ENCODE measurements at places on chromosomes 1 and 21.

- no peak for DNase-seq
Measured at GRCh38 chr1:50742523-50742922, 217.5 kb downstream of the FAF1 start.

DNA sequence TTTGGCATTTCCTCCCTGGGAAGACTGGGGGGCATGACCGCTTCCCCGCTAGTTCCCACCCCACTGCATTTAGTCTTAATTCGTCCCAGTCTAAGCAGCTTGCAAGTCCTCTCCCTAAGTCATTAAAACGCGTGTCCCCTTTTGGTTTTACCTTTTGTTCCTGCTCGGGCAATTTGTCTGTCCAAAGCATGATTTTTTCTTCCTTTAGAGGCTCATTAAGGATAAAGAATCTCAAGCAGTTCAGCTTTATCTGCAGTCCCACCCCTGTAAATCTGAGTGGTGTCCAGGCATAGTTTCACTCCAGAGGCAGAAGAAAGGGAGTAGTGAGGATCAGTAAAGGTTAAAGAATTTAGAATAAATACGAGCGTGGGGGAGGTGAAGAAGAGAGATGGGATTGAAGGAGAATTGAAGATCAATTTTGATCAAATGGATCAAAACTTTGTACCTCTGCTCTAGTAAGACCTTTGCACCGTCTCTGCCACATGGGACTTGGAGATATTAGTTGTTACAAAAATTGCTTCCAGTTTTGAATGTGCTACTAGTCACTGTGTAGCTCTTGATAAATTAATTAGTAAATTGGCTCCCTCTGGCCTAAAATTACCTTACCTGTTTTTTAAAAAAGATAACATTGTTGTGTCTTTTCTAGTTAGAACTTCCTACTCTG is 989 bp upstream of the ETV3 start:
- no peak for DNase-seq

GRCh38 chr1:231200388-231201031 is 38.7 kb downstream of the TRIM67 start:
- DNase-seq = no peak

DNA sequence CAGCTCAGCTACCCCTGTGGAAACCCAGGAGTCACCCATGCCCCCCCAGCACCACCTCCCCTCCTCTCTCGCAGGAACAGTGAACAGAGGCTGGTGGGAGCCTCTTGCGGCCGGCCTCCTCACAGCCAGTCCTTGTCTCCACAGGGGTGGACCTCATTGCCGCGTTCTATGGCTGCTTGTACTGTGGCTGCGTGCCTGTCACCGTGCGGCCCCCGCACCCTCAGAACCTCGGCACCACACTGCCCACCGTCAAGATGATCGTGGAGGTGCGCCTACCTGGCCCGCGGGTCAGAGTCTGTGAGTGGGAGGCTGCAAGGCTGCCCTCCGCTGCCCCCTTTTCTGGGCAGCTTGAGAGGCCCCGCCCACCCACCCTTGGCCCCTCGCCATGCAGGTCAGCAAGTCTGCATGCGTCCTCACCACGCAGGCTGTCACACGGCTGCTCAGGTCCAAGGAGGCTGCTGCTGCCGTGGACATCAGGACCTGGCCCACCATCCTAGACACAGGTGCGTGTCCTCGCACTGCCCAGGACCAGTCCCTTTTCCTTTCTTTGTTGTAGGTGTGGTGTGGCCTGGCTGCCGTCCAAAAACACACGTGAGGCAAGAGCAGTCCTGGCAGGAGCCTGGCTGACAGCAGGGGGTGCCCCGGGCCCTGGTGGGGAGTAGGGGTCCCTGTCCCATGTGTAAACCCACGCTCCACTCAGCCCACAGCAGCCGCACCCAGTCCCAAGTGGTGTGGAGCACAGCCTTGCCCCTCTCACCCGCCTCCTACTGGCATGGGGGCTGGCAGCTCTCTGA is 50.3 kb downstream of the S100B start:
- no peak for DNase-seq

GRCh38 chr1:10784998-10785727 is 11.3 kb downstream of the CASZ1 start:
- DNase-seq = no peak

DNA sequence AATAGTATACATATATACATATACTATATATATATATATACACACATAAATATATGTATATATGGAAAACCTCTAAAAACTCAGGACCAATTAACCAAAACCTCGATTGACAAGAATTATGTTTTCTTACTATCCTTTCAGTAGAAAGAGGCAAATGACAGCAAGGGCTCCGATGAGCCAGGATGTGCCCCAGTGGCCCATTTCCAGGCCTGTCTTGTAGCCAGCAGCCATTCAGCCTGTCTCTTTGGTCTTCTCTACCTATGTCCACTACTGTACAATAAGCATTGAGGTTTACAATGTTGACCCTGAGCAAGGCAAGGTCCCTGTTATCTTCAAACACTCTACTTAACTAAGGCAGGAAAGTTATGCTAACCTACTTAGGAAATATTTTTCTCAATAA is 9.8 kb downstream of the KCNA2 start:
- DNase-seq = no peak

DNA sequence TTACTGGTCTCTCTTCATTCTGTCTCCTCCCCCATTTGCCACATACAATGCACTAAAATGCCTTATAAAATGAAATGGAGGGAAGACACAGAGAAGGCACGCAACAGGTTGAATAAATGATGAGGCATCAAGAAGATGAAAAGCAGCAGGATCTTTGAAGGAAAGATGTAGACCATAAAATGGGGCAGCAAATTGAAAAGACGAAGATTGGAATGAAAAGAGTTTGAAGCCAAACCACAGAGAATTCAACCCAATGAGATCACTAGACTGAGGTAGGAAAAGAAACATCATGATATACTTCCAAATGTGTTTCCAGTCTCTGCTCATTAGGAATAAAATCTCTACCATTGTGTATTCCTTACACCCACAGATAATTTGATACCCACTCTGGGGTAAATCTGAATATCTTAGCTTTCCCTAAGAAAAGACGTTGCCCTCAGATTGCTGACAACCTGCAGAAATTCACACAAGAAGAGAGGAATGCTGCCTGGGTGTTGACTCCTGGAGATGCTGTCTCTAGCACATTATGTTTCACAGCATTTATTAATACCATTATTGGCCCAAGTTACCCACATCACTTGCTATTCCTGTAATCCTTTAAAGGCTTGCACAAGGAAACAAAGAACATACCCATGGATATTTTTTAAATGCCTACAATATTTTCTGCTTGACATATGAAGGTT is 230.9 kb downstream of the LTN1 start:
- DNase-seq = no peak

DNA sequence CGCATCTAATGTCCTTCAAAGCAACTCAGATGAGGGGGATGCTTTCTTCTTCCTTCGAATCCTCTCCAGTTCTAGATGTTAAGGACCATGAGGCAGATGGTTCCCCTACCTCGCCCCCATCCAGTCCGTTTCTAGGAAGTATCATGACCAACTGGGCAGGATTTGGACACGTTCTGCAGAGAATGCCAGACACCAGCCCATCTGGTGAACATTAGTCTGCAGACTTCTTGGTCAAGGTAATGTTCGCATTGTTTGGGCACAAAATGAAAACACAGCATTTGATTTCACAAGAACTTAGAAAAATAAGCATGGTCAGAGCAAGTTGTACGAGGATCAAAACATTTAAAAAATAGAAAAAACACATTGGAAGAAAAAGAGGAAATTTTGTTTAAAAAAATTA is 25.4 kb upstream of the ADARB1 start:
- DNase-seq = no peak

- DNase-seq = no peak
Measured at GRCh38 chr1:36530791-36531190, 48.1 kb upstream of the CSF3R start.

DNA sequence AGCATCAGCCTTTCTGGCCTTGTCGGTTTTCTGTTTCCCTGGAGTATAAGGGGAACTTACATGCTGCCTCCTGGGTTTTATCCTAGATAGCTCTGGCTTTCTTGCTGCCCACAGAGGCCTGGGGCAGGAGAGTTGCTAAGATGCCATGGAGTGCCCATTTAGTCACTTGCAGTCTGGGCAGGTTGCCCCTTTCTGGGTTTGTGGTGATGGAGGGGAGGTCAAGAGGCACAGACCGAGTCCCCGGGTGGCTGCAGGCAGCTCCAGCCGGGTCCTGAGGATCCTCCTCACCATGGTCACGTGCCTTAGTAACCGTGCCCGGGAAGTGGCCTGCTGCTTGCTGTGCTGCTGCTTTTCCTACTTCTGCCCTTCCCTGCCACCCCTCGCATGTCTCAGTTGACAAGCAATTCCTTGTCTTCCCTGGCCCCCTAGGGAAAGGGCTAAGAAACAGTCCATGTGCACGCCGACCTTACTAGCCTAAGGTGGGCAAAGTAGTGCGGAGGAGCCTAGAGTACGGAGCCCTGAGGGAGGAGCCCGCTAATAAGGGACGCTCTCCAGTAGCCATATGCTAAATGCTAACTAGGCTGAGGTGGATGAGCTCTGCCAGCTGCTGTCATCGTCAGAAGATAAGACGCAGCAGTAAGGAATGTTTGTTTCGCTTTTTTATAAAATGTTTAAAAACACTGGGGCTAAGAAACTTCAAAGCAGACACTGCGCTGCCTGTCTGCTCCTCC is 34.8 kb downstream of the CLCA1 start:
- DNase-seq = peak; percentile 14

GRCh38 chr1:161307230-161307768 is 2.5 kb downstream of the MPZ start:
- DNase-seq = peak; percentile 16

DNA sequence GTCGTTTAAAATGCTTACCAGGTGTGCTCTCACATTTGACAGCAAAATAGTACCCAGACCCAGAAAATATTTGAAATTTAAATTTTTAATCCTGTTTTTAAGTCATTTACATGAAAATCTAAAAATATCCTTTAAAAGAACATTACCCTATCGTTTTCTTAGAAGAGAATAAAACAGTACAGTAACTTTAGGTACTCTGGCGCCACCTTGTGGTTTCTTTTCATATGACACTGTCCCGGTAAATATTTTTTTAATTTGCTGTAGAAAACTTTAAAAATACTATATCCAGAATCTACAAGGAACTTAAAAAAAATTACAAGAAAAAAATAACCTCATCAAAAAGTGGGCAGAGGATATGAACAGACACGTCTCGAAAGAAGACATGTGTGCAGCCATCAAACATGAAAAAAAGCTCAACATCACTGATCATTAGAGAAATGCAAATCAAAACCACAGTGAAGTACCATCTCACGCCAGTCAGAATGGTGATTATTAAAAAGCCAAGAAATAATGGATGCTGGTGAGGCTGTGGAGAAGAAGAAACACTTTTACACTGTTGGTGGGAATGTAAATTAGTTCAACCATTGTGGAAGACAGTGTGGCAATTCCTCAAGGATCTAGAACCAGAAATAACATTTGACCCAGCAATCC is 129.2 kb downstream of the RGS21 start:
- DNase-seq = peak; percentile 62

GRCh38 chr1:247337250-247337746 is 5.6 kb upstream of the ZNF496 start:
- DNase-seq = no peak

GRCh38 chr1:22817462-22817861 is 106.8 kb downstream of the EPHB2 start:
- no peak for DNase-seq

DNA sequence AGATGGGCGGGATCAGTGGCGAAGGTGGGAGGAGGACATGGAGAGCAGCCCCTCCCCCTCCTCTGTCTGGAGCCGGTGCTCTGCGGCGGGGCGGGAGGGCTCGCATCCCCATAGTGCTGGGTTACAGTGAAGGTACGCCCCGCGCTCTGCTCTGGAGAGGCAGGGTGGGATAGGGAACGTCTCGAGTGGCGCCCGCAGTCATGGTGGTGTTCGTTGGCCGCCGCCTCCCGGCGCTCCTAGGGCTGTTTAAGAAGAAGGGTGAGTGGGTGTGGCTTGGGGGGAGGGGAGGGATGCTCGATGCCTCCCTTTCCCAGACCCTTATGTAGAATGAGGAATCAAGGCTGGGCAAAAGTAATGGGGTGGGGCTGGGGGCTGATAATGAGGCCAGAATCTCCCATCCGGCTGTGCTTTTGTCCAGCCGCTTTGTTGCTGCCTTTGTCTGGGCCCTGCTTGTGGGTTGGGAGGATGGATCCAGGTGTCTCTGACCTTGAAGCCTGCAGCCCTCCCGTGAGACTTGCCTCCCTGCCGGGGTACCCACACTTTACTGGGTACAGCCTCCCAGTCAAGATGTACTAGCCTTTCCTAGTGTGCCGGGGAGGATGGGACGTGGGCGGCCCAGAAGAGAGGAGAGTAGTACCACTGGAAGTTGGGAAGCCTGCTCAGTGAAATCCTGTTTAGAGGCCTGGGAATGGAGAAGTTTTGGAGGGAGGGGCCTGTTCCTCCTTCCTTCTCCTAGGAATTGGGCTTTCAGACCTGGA is 51.4 kb downstream of the YARS1 start:
- DNase-seq = no peak

GRCh38 chr1:22637907-22638445 is 1.5 kb downstream of the C1QA start:
- DNase-seq = no peak

GRCh38 chr1:4170548-4171340 is 270.7 kb upstream of the C1orf174 start:
- no peak for DNase-seq

GRCh38 chr1:28298438-28298837 is 30.4 kb upstream of the MED18 start:
- DNase-seq = no peak

DNA sequence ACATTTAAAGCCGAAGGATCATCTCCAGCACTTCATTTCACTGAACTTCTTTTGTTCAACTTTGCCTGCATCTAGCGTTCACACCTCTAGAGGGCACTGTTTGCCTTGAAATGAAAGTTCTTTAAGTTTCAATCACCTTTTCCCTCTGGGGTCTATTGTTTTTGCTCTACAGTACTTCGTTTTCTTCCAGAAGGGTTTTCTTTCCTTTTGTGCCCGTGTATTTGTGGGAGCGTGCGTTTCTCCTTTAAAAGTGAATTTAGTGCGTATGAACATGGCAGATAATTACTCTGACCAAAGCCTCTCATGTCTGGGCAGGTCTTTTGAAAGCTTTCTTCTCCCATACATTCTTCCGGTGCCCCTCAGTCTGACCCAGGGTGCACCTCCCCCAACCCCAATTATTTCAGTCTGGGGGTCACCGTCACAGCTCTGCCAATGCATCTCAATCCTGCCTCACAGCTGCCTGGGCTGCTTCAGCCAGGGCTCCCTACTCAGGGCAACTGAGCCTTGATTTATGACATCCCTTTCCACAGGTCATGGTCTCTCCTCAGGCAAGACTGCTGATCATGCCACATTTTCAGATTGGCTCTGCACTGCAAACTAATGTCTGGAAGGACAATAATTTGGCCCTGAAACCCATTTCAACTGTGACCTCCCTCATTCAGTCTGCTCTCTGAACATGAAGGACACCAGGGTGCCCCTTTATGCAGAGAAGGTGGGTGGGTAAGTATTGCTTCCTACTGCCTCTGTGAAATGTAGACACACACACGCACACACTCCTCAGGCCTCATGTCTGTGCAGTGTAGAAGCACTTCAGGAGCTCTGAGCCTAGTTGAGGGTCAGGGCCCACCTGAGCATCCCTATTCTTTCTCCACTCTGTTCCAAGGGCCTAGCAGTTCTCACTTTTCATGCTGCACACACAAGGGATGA is 88.6 kb downstream of the NUF2 start:
- peak; percentile 36 for DNase-seq
